Naive thymus-derived CD8-positive, alpha-beta T cell (primary cell): ENCODE measurements at places on chromosomes 7 and 10. TPM values are rescaled to one million over a fixed set of nuclear protein-coding genes. Genes with fewer than 3 reads are reported as not detected.
A peak's percentile ranks its signal among the peaks of the same experiment; 100 is the strongest.

Gene LRRTM3
- not detected for total RNA-seq

Gene CPA5
- total RNA-seq, result 14.7 TPM

Gene PLAC9
- total RNA-seq, result not detected

Gene CLRN3
- not detected for total RNA-seq

DNA sequence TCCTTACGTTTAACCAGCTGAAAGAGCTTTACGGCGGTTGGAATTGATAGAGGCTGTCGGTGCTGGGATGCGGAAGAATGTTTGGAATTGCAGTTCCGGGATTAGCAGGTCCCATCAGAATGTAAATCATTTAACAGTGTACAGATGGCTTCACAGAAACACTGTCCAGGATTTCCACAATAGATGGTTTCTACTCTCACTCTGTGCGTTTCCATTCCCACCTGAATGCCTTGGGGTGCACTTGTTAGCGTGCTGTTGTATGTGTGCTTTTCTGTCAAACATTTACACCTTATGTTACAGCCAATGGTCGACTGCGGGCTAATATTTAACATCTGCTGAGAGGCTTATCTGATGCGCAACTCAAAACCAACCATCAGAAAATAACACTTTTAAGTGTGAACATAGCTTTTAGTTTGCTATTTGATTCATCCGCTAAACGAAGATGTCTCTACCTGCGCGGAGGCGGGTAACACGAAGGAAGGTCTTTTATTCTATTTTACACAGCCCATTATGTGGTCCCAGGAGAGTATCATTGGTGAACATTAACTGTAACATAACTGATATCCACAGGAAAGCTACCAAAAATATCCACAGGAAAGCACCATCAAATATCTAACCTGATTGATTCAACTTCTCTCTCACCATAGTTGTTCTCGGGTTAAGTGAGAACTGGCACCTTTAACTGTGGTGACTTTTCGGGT, 179.0 kb downstream of the PRPF18 start:
- no peak for DNase-seq

GRCh38 chr10:3699916-3700315, 85.1 kb downstream of the KLF6 start:
- no peak for DNase-seq

DNA sequence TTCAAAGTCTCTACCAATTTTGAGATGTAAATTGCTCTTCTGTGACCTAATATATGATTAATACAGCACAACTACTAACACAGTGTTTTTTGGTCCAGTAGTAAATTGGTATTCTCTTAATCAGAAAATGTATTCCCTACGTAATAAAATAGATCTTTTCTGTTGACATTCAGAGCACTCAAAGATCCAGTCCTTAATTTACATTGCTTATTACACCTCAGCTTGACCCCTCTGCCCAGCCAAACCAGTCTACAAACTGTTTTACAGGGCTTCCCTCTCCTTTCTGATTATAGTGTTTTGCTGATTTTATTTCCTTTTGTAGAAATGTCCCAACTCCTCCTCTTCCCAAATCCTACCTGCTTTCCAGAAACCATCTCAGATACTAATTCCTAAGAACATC, 293.4 kb downstream of the PRKG1 start:
- no peak for DNase-seq

GRCh38 chr7:38187794-38188440, 9.9 kb downstream of the STARD3NL start:
- DNase-seq, result no peak

DNA sequence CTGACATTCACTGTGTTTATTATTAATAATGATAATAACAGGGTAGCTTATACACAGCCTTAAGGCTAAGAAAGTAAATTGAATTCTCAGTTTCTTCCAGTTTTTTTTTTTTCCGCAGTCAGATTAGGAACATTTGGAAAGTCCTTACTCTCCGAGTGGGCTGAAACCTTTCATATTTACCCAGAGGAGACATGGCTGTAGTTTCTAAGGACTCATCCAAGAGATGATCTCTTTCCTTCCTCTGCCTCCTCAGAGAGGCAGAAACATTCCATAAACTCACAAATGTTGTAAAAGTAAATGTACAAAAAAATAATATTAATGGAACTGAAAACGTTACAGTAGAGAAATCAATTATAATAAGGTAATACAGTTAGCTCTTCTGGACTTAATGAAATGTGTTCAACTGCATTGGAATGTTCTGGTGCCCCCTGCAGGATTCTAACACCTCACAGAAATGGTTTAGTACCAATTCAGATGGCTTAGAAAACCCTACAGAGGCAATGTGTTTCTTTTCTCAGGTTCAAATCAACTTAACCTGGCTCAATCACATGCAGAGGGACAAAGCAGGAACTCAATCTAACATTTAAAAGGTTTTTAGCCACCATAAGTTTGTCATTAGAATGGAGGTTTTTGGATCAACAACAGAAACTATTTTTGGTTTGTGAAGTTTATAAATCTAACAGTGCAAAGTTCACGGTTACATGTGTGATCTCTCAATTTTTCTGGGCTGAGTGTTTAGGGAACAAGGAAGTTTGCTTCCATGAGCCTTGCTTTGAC, 71.7 kb downstream of the ICA1 start:
- DNase-seq, result peak; percentile 65

GRCh38 chr10:100340948-100341847, 5.8 kb upstream of the SCD start:
- DNase-seq, result no peak

- DNase-seq, result peak; percentile 24
Measured at GRCh38 chr10:32005050-32005449, 51.2 kb downstream of the KIF5B start.

DNA sequence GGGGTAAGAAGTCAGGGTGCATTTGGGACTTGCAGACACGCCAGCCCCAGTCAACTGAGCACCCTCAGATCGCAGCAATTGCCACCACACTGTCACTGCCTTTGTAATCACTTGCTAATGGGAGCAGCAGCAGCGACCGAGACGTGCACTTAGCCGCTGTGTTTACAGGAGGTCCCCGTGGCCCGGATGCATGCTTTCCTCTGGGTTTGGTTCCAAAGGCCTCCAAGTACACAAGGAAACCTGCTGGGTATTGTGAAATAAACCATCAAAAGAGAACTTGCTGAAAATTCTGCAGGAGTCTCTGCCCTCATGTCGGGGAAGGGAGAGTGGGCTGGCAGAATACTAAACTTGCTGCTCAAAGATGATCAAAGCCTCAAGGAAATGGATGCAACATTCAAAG, 341.7 kb downstream of the DNAJB6 start:
- DNase-seq, result no peak

- no peak for DNase-seq
Measured at GRCh38 chr10:92054807-92055206, 131.2 kb downstream of the BTAF1 start.

DNA sequence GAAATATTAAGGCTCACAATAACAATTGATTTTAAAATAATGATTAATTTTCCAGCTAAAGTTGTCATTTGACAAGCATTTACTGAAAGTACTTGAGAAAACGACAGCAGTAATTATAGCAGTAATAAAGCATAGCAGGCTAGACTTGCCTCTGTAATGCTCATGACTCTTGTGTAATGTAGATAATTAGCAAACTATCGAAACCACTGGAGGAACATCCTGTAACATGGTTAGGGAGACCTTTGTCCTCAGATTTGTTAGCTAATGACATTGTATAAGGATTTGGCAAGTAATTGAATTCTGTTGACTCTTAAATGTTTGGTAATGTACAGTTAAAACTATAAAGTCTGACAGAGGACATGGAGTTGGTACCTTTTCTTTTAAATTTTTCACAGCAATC, 24.8 kb downstream of the ARL4A start:
- no peak for DNase-seq

DNA sequence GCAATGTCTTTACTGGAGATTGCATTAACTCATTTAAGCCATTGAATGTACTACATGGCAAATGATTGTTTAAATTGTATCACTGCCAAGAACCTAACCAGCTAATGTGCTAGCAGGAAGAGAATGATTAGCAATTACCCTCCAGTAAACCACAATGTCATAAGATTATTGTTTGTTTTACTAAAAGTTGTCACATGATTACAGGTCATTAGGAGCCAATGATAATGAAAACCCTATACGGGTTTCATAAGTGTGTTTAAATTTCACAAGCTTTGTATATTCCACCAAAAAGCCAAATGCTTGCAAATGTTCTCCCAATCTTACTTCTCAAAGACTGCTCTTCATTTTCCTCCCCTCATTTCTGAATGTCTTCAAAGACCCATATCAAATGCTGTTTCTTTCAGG, 76.5 kb upstream of the PPP1R3C start:
- no peak for DNase-seq

GRCh38 chr10:126533644-126534043, 136.8 kb downstream of the C10orf90 start:
- DNase-seq, result no peak

DNA sequence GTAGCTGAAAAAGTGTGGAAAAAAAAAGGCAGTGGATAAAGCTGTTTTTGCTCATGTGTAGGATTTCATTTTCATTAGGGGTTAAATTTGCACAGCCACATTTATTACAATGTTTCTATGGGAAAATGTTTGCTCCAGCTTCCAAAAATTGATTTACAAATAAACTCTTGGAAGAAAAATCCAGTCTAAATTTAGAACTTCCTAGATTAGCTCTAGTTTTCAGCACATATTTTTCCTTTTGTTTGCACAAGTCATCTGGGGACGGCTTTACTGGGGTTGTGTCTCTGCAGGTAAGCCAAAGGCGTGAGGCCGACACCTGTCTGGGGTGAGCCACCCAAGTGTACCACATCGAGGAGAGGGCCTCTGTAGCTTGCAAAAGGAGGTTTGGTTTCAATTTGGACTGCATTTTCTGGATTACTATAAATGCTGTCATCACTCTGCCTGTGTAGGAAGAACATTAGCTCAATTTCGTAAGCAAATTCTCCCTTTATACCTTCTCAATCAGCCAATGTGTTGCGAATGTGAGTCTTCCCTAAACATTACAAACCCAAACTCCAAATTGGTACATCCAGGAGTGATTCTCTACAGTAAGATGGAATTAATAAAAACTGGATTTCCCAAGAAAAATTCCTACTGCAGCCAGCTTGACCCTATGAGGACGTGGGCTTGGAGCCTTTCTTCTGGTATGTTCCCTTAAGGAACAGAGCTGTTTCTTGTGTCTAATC, 89.5 kb upstream of the ZNF438 start:
- DNase-seq, result no peak

- DNase-seq, result no peak
Measured at GRCh38 chr7:156220078-156220605, 407.9 kb upstream of the SHH start.
